ENCODE measurements at places on chromosomes 13 and 19.
A peak's percentile ranks its signal among the peaks of the same experiment; 100 is the strongest.

DNA sequence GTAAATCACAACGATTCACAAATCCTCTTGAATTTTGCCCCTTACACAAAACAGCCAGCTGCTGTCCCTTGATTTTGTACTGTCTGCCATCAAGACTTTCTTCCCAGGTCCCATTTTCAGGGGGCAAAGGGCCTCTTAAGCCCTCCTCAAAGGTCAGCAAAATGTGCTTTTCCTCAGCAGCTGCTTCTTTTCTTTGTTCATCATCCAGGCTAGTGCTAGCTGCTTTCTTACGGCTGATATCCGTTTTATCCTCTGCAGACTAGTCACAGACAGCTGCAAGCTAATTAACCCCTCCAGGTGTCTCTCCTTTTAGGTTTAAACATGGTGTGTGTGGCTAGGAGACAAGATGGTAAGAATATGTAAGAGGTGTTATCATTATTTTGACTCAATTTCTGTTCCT is 90.9 kb downstream of the NALCN start:
- DNase-seq, result no peak

- no peak for DNase-seq
Observed at GRCh38 chr19:3034406-3034655, 5.3 kb upstream of the TLE2 start.

DNA sequence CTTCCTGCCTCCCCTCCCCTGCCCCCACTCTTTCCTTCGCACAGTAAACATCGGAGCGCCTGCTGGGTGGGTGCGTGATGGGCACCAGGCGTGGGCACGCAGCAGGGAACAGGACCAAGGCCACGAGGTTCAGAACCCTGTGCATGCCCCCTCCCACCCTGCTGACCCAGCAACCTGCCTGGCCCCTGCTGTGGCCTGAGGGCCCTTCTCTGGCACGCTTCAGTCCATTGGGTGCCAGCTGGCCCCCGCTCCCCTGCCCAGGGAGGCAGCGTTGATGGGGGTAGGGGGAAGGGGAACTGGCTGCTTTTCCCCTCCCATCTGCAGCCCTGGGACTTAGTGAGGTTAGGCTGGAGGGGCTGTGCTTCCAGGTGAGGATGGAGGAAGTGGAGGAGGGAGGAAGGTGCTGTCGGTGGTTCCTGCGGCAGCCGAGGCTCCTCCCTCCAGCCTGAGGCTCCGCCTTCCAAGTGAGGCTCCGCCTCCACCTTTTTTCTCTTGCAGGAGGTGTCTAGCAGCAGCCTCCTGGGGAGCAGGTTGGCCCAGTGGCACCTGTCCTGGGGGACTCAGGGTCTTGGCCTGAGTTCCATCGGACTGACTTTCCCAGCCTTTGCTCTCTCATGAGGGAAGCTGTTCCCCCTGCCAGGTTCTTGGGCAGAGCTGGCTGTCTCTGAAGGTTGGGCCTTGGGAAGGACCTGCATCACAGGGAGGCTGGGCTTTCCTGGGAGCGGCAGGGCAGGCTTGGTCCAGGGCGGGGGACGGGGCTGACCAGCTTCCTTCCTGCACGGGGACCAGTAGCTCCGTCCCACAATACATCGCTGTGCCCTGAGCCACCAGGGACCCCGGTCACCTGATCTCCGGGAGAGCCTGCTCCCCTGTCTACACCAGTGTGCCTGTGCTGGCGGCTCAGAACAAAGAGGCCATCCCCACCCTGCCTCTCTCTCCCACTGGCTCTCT is 7.3 kb downstream of the PIAS4 start:
- DNase-seq, result no peak

- no peak for DNase-seq
Observed at GRCh38 chr19:23440791-23441190, 45.5 kb upstream of the ZNF91 start.

DNA sequence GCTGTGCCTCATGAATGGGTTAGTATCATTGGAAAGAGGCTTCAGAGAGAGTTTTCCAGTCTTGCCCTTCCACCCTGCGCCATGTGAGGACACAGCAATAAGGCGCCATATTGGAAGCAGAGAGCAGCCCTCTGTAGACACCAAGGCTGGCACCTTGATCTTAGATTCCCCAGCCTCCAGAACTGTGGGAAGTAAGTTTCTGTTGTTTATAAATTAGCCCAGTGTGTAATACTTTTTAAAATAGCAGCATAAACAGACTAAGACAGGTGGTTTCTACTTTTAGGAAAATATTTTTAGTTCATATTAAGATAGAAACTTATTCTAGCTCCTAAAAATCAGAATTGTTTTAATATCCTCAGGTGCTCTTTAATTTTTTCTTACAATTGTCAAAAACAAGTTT is 117.9 kb downstream of the TM9SF2 start:
- no peak for DNase-seq

DNA sequence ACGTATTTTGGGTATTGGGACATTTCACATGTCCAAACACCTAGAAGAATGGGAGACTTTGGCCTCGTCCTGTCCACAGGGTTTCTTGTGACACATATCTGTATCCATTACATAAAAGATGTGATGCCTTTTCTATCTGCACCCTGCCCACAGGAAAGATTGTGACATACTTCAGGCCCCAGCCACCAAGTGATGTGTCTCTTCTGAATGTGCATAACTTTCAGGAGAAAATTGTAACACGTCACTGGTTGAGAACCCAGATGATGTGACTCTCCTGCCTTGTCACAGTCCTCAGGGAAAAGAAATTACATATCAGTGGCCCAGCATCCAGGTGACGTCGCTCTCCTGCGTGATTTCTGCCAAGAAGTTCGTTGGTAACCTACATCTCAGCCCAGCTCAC is 21.0 kb upstream of the ZNF681 start:
- DNase-seq, result no peak

- DNase-seq, result no peak
Observed at GRCh38 chr13:94031609-94032008, 447.9 kb downstream of the DCT start.

GRCh38 chr13:32638739-32639138 is 52.5 kb downstream of the PDS5B start:
- DNase-seq, result no peak

GRCh38 chr19:16003391-16003790 is 54.6 kb downstream of the OR10H4 start:
- peak; percentile 47 for DNase-seq

- no peak for DNase-seq
Observed at GRCh38 chr13:40552895-40553294, 113.5 kb downstream of the FOXO1 start.

DNA sequence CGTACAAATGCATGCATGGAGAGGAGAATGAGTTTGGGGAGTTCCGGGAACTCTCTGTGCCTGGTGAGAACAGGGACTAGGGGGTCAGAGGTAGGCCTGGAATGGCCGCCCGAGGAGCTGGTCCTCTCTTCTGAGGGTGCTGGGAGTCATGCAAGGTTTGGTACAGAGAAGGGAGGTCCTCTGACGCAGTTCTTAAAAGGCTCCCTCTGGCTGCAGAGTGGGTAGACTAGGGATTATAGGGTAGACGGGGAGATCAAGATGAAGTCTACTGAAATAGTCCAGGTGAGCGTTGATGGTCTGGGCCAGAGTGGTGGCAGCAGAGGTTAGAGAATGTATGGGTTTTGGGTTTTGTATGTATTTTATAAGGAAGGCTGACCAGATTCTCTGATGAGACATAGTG is 796 bp downstream of the ZNF304 start:
- no peak for DNase-seq
